ENCODE measurements at places on chromosomes 2 and 18.

GRCh38 chr2:11674983-11675382, 5.0 kb upstream of the NTSR2 start:
- DNase-seq, result no peak

- no peak for DNase-seq
These were observed 680.6 kb upstream of the FANCL start for GRCh38 chr2:58921676-58922075.

DNA sequence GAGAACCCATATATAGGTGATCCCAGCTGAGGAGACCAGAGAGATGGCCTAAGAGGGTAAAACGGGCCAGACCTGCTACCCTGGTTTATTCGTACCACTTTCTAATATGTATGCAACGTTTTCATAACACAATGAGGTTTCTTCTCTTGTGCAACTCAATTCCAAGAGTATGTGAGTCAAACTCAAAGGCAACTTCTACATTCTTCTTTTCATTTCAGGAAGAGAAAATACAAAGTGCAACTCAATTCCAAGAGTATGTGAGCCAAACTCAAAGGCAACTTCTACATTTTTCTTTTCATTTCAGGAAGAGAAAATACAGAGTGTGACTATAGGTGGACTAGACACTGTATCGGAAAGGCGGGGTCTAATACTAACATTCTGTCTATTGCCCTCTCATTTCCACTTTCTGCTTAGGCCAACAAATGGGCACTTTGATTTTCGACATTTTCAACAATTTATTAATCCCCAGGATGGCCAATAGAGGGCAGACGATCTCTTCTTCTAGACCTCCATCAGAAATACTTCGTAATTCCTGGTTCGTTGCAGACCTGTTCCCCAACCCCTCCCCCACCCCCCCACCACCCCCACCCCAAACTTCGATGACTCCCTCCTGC, 3.7 kb upstream of the CRIM1 start:
- peak; percentile 8 for DNase-seq

DNA sequence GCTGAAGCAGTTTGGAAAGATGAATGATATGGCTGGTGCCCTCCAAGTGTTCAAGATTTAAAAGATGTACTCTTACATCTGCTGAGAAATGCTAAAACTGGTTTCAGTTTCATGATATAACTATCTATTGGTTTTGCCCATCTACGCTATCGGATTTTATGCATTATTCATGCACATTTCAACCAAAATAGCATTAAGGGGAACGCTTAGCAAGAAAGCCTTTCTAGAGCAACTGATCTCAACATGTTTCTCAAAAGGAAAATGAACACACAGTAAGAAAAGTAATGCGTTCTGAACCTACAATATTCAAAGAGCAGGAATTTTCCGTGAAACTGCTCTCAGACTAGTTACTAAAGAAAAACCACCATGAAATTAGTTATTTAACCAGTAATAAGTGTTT, 93.9 kb downstream of the CABYR start:
- no peak for DNase-seq

DNA sequence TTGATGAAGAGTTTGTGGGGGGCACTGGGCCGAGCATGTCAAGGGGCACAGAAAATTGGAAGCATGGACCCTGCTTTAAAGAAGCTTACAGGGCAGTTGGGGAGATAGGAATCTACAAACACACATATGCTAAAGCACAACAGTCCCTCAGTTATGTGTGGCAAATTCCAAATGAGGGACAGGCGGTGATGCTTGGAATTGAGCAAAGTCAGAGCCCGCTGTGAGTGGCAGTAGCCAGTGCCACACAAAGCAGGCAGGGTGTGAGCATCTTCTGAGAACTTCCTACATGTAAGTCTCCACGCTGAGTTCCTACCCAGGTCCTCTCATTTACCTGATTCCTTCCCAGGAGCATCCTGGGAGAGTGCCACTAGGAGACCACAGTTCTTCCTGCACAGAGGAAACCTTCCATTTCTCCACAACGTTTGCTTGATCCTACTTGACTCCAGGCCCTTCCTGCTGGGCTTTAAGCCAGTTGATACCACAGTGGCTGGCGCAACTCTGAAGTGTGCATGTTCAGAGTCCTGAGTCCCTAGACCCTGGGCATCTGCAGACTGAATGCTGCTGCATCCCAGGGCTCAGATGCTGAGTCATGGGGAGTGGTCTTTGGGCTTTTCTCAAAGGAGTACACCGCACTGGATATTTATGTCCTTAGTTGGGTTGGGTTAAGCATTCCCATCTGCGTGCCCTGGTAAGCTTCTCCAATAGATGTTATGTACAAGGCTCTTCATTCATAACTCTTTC, 287.3 kb upstream of the REV1 start:
- no peak for DNase-seq

- no peak for DNase-seq
These were observed 96.2 kb downstream of the TANC1 start for GRCh38 chr2:159064446-159065301.

DNA sequence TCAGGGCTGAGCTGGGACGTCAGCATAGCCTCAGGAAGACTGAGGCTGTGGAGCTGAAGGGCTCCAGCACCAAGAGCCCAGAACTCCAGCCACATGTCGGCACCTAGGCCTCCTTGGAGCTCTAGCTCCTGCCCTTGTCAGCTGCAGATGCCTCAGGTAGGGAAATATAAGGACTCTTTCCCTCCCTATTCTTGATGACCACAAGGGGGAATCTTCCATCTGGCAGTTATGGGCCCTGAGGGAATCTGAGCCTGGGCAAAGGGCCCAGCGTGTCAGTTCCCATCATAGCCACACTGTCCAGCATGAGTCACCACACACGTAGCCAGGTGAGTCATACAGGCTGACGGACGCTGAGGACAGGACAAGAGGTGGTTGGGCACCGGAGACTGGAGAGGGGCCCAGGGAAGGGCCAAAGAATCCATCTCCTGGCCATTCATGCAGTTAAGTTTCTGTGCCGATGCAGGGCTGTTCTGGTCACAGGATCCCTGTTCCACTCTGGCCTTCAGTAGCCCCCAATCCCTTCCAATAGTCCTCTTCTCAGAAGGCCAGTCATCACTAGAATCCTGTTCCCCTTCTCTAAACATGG, 1.8 kb downstream of the MPV17 start:
- no peak for DNase-seq

GRCh38 chr2:23700627-23701026, 226.3 kb downstream of the ATAD2B start:
- DNase-seq, result no peak

DNA sequence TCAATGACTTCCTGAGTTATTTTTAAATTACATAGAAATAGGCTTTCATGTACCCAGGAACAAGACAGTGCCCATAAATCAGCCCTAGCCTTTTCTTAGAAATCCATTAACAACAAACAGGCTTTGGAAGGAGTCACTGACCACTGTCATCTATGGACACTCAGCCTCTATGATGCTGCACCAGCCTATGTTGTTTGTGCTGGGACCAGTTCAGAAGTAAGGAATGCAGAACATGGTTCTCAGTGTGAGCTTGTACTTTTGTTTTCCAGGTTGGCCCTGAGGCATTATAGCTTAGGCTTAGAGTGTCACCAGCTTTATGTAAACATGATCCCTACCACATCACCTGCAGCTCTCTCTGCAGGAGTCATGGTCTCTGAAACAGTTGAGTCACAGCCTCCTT, 335.7 kb upstream of the CDH7 start:
- DNase-seq, result no peak

- no peak for DNase-seq
These were observed 7.3 kb downstream of the ACMSD start for GRCh38 chr2:134845719-134846118.

- DNase-seq, result no peak
These were observed 714.1 kb downstream of the NUP35 start for GRCh38 chr2:183838295-183838694.

DNA sequence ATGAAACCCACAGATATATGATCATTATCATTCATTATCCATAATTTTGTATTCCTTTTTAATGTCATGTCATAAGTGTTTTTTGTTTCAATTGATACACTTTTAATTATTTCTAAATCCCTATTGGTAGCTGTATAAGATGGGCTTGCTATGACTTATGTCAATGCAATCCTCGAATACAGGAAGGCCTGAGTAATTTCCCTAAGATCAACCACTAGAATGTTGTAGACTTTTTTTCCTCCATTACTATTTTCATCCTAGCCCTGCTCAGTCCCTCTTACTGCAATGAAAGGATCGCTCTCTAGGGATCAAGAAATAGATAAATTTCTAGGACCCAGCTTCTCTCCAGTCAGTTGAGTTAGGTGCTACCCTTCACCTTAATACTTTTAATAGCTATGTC, 186.3 kb downstream of the KCNE4 start:
- DNase-seq, result no peak

DNA sequence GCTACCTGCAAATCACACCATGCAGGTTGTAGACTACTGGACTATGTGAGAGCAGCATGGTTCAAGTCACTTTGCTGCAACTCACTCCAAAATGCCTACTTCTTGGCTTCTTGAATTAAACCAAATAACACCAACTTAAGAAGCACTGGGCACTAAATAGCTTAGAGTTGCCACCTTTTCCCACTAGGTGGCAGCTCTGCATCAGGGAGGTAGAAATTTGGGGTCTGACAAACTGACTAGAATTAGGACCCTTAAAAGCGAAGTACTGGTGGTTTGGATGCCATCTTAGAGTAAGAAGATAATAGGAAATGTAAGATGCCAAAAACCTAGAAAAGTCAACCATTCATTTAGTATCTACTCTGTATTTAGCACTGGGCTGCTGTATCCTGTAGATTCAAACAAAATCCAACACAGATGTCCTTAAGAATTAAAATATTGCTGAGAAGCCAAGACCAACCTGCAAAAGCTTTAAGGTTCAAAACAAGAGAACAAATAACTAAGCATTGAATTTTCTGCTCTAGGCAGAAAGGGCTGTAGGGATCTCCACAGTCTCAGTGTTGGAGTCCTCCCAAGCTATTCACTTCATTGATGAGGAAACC, 65.5 kb downstream of the CCBE1 start:
- peak; percentile 30 for DNase-seq

- no peak for DNase-seq
These were observed 18.8 kb upstream of the RMP24 start for GRCh38 chr18:35953688-35954087.

DNA sequence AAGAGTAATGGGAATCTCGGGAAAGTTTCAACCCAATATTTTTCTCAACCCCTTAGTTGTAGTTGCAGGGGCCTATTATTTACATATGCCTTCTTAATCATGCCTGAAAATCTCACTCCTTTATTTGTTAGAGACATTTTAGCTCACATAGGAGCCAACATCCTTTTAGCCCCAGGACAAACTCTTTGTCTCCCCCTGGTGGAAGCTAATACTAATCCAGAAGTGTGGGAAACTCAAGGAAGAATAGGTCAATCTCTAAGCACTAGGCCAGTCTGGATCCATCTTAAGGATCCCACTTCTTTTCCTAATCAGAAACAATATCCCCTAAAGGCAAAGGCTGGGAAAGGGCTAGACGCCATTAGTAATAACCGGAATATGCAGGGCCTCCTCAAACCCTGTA, 550.9 kb upstream of the PKDCC start:
- DNase-seq, result no peak

DNA sequence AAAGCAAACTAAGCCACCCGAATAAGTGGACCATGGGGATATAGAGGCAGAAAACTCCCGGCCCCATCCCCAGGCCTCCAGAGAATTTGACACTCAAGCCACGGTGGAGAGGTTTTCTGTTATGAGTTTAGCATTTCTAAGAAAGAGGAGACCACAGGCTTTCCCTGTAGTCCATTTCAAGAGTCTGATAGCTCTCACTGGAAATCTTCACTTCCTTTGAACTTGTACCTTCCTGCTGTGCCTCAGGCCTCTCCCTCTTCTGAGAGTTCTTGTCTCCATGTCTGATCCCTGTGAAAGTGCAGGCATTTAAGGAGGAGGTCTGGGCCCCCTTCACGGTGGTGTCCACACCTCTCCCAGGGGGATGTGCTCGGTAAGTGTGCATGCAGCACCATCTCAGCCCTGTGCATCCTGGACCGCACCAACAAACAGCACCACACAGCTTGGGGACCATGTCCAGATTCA, 113.7 kb downstream of the BCL2 start:
- no peak for DNase-seq

DNA sequence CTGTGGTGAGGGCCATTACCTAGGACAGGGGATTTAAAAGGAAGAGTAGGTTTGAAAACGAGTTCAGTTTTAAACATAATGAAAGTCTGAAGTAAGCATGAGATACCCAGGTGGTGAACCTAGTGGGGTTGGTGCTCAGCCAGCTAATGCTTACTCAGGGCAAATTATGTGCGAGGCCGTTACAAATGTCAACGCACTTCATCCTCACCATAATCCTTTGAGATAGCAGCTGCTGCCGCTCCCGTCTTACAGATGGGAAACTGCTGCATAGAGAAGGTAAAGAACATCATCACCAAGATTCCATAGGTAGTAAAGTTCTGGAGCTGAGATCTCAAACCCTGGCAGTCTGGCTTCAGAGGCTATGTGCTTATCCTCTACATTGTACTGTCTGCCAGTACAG, 209.0 kb downstream of the DYM start:
- DNase-seq, result no peak

GRCh38 chr2:240628808-240629618, 3.7 kb downstream of the GPR35 start:
- no peak for DNase-seq

DNA sequence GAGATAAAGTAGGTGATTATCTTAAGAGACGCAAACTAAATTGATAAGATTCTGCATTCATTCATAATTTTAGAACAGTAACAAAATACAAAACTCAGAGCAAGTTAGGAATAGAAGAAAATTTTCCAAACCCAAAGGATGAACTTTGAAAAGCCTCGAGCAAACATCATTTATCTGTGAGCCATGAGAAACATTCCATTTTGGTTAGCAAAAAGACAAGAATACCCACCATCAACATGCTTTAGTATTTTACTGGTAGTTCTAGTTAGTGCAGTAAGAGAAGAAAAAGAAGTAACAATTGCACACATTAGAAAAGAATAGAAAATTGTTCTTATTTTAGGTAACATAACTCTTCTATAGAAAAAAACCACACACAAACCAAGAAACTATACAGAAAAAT, 291.3 kb upstream of the TCF4 start:
- DNase-seq, result no peak

DNA sequence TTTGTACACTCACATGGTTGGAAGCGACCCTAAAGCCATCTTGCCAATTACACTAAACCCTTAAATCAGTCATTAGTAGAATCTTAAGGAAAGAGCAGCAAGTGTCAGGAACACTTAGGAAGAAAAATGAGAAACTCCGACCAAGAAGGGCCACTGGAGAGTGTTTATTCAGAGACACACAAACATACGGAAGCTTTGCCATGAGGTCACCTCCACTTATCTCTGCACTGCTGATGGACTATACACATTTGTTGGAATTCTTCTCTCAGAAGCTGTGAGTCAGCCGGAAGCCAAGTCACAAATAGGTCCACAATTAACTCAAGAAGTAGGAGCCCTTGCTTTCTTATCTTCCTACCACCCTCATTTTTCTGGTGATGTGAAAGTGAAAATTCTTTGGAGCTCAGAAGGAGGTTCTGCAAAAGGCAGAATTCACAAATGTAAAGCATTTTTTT, 21.6 kb downstream of the BMP10 start:
- DNase-seq, result no peak

Data from nephron progenitor cell (in vitro differentiated cells).